Thoracic aorta (tissue), 2 donors: ENCODE measurements at places on chromosomes 16 and 17. TPM values are rescaled to one million over a fixed set of nuclear protein-coding genes. Genes with fewer than 3 reads are reported as not detected.

The ADAM11 gene
- 0.41 TPM for total RNA-seq

The USP36 gene
- 40.3 TPM for total RNA-seq

- DNase-seq, result no peak
These were observed 98.6 kb downstream of the BANP start for GRCh38 chr16:88049561-88050545.

The OR3A3 gene
- not detected for total RNA-seq

DNA sequence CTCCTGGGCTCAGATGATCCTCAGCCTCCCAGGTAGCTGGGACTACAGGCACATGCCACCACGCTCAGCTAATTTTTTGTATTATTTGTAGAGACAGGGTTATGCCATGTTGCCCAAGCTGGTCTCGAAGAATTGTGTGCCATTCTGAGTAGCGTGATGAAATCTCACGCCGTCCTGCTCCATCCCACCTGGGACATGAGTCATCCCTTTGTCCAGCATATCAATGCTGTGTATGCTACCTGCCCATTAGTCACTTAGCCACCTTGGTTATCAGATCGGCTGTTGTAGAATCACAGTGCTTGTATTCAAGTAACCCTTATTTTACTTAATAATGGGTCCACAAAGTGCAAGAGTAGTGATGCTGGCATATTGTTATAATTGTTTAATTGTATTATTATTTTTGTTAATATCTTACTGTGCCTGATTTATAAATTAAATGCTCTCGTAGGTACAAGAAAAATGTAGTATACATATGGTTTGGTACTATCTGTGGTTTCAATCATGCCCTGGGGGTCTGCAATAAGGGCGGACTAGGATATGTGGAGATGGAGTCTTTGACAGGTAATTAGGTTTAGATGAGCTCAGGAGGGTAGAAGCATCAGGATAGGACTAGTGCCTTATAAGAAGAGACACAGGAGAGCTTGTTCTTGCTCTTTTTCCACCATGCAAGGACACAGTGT lies 26.6 kb upstream of the SLC13A2 start:
- no peak for DNase-seq

The GPRC5B gene
- 9.6 TPM for total RNA-seq

- no peak for DNase-seq
These were observed 202.5 kb upstream of the TNRC6C start for GRCh38 chr17:77756028-77756427.

The ABCA9 gene
- total RNA-seq, result 31.5 TPM

DNA sequence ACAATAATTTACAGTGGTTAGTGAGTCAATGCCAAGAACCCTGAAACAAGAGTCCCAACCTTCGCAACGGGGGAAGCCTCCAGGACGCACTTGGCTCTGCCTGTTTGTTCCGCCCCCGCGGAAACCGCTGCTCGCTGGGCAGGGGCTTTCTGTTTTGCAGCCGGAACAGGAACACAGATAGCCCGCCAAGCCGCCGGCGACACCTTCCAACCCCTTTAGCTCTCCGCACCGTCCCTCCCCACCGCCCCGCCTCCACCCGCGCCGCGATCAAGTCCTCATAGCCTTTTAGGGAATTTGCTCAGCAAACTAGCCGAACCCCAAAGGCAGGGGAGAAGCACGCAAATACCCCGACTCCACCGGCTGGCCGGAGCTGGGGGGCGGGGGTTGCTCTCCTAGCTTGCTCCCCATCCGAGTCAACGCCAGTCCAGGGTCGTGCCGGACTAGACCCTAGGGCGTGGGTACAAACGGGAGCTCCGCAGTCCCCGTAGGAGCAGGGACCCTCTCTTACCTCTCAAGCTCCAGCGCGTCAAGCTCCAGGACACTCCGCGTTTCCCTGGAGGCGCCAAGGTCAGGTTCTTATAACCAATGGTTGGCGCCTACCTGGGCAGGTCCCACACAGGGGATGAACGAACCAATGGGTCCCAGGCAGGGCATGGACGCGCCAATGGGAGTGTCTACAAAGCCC lies at the start of gene SLFN13:
Gene SLFN13 (minus strand): TSS at position 553 of the 685 bp plus-strand sequence. CDS start 3,086 bp downstream, outside the sequence.
- DNase-seq, result no peak

The RHBDL1 gene
- 0.42 TPM for total RNA-seq

DNA sequence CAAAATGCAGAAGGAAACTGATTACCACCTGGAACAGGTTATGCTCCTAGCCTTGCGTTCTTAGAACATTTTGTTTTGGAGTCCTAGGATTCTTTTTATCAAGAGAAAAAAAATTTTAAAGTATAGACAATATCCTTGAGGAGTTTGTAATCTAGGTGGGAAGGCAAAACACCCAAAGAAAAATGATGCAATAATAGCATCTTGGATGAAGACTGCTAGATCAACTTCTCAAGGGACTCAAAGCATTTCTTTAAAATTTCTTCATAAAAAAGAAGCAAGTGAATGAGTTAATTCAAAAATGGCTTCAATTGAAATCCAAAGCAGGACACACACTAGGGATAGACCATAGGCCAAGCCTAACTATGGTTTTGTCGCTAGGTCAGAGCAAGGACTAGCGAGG lies 515.8 kb upstream of the ZFHX3 start:
- no peak for DNase-seq

- no peak for DNase-seq
These were observed 37.1 kb downstream of the NUP93 start for GRCh38 chr16:56767024-56767423.

- no peak for DNase-seq
These were observed 16.4 kb upstream of the CLEC19A start for GRCh38 chr16:19269098-19269497.

The MYL4 gene
- total RNA-seq, result not detected

DNA sequence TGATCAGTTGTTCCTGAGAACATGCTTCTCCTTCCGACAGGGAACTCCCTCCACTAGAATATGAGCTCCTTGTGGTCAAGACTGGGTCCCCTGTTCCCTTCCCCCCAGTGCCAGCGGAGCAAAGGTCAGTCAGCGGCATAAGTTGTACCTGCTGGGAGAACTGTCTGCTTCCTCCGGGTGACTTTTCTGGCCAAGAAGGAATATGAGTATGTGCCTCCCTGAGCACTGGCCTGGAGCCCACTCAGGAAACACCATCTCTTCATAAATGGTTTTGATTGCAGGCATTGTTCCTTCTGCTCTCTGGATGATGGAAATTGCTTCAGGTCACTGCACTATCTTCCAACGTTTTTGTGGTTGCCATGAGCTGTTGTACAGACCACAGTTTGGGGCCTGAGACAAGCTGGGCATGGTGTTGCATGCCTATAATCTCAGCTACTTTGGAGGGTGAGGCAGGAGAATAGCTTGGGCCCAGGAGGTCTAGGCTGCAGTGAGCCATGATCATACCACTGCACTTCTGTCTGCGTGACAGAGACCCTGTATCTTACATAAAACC lies 2.9 kb upstream of the P4HB start:
- no peak for DNase-seq

DNA sequence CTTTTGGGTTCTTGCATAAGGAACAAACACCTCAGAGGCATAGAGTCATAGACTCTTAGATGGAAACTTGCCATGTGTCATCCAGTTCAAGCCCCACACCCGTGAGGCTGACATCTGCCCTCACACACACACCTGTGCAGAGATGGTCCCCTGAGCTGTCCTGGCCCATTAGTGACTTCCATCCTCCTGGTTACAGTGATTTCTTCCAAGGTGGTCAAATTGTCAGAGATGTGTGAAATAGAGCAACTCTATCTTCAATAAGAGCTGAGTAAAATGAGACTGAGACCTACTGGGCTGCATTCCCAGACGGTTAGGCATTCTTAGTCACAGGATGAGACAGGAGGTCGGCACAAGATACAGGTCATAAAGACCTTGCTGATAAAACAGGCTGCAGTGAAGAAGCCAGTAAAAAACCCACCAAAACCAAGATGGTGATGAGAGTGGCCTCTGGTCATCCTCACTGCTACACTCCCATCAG lies 342.2 kb upstream of the TNRC6C start:
- DNase-seq, result no peak

DNA sequence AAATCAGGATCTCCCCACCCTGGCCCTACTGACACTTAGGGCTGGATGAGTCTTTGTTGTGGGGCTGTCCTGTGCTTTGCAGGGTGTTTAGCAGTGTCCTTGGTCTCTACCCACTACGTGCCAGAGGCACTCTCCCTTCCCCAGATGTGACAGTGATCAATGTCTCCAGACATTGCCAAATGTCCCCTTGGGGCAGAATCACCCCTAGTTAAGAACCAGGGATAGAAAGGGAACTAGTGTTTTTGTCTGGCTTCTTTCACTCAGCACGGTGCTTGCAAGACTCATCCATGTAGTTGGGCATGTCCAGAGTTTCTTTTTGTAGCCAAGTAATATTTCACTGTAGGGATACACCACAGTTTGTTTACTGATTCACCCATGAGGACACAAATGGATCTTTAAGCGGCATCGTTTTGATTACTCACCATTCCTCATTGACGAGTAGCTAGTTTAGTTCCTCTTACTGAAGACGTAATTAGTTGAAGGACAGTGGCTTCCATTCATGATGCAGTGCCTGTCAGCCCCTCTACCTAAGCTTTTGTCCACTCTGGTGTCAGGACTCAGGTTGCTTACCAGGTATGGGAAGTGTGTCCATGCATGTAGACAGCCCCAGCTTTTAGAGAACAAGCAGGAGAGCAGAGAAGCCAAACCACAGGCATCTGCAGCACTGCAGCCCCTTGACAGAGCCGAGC lies 26.0 kb upstream of the ITGB4 start:
- no peak for DNase-seq

The IGFALS gene
- total RNA-seq, result 0.28 TPM

DNA sequence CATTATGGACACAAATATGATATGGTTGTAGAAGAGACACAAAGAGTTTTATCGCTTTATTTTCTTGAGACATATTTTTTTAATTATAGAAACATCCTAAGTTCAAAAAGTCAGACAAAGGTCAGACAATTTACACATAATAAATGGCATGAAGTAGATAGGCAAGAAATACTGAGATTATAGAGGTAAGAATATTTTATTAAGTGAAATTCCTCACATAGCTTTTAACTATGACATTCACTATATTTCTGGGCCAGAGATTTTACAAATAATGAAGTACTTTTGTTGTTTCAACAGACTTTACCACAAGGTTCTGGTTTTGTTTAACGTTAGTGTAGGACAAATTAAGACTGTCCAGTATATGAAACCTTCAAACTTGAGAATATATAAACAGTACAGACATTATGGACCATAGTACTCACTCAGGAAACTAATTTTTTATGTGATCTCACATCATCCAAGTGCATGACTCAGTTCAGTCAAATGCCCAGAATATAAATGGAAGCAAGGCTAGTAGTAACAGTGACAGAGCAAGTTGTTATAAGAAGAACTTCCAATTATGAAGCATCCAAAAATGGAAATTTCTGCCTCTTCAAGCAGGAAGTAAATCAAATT lies 394.8 kb downstream of the KCNJ2 start:
- no peak for DNase-seq

- DNase-seq, result no peak
These were observed 60.1 kb downstream of the AIPL1 start for GRCh38 chr17:6374761-6375312.

GRCh38 chr17:81551458-81552243 lies 502 bp downstream of the FAAP100 start:
- no peak for DNase-seq

The KRT20 gene
- total RNA-seq, result not detected

DNA sequence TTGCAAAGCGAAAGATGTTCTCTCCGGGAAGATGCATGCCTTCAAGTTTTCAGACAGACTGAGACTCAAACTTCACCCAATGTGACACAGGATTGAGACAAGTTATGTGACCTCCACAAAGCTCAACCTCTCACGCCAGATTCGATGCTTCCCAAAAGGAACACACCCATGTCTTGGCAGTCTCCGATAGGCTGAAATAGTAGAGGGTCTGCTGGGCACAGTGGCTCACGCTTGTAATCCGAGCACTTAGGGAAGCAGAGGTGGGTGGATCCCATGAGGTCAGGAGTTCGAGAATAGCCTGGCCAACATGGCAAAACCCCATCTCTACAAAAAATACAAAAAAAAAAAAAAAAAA lies 22.1 kb downstream of the ZFHX3 start:
- DNase-seq, result no peak

DNA sequence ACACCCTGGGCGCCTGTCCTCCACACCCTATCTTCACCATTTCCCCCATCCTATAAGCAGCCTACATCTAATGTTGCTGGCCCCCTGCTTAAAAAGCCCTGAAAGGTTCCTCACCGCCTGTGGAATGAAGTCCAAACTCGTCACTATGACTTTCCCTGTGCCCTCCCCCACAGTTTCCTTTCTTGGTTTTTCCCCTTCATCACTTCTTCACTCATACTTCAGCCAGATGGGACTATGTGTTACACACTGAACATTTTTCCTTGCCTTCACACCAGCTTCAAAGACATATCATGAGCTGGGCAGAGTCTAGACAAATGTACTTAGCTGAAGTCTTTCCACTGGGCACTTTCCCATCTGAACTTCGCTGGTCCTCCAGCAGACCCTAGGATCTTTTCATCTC lies 1.5 kb upstream of the MARCHF10 start:
- DNase-seq, result no peak

GRCh38 chr16:87483481-87483880 lies 9.3 kb downstream of the ZCCHC14 start:
- no peak for DNase-seq

The TMIGD1 gene
- total RNA-seq, result not detected

GRCh38 chr17:29726715-29727252 lies 104.1 kb upstream of the CORO6 start:
- DNase-seq, result no peak

DNA sequence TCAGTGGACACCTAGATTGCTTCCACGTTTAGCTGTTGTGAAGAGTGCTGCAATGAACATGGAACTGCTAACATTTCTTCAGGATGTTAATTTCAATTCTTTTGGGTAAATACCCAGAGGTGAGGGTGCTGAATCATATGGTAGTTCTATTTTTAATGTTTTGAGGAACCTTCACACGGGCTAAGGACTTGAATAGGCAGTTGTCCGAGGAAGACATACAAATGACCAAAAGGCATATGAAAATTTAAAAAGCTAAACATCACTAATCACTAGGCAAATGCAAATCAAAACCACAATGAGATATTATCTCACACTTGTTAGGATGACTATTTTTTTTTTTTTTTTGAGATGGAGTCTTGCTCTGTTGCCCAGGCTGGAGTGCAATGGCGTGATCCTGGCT lies 173.3 kb downstream of the PRKCB start:
- DNase-seq, result no peak

The HSD17B2 gene
- total RNA-seq, result not detected

DNA sequence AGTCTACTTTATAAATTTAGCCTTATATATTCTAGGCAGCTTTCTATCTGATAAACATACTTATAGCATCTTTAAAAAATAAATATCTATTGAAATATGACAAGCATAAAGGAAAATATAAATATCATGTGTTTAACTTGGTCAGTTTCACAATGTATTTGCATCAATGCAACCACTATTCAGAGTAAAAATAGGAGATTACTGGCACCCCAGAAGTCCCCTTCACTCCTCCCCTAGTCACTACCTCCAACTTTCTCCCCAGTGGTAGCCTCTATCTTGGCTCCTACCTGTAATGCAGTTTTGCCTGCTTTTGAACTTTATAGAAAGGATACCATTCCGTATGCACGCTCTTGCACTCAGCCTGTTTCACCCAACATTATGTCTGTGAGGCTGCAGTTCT lies 3.2 kb upstream of the NOD2 start:
- DNase-seq, result no peak

The IGF2BP1 gene
- 0.07 TPM for total RNA-seq

GRCh38 chr16:84063980-84064379 lies 21.4 kb upstream of the SLC38A8 start:
- DNase-seq, result no peak

- no peak for DNase-seq
These were observed 7.3 kb upstream of the SLX4 start for GRCh38 chr16:3618769-3619141.

The GJC1 gene
- 15.4 TPM for total RNA-seq

- no peak for DNase-seq
These were observed 267.1 kb downstream of the SOX9 start for GRCh38 chr17:72387969-72388368.

GRCh38 chr16:15547768-15548096 lies 95.2 kb downstream of the MARF1 start:
- no peak for DNase-seq
